IMR-90 (cell line): ENCODE measurements at places on chromosomes 2 and 18.
A peak's percentile ranks its signal among the peaks of the same experiment; 100 is the strongest.

DNA sequence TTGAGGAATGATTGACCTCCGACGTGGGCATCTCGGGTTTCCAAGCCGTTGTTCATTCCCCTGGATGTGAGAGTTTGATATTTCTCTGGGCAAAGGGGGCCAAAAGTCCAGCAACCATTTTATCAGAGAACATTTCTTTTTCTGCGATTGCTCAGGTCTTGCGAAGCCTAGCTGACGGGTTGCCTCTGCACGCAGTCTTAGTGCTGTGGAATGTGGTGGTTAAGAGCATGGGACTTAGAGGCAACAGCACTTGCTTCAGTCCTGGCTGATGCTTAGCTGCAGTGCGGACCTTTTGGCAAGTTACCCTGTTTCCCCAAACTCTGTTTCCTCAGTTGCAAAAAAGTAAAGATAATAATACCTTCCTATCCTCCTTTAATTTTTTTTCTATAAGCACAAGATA, 45.0 kb downstream of the FAP start:
- DNase-seq, result peak; percentile 81

GRCh38 chr2:112674229-112674628, 28.5 kb downstream of the SLC20A1 start:
- DNase-seq, result no peak

DNA sequence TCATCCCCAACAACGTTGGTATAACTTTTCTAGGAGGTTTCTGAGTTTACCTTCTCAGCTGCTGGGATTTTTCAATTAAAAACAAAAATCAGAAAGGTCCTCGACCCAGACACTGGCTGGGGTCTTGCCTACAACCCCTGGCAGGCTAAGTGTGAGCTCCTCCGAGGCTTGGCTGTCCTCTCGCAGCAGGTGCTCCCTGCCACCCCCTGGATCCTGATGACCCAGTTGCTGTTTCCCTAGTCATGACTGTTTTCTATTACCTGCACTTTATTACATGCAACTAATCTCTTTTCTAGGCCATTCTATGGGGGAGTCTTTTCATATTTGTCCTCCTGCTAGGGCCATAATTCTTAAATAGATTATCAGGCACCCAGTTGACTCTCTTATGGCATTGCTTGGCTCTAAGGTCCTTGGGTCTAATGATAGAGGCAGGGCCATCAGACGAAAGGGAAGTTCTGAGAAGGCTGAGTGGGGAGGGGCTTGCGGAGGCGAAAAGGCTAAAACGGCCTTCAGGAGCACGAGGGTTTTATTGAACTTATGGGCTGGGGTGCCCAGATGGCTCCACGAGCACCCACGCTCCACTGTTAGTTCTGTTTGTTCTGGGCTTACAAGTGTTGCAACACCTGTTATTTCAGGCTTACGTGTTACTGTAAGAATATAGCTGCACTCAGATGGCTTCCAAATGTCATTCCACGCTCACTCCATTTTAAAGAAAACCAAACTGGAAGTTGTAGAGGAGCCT, 166.0 kb downstream of the NCK2 start:
- no peak for DNase-seq

DNA sequence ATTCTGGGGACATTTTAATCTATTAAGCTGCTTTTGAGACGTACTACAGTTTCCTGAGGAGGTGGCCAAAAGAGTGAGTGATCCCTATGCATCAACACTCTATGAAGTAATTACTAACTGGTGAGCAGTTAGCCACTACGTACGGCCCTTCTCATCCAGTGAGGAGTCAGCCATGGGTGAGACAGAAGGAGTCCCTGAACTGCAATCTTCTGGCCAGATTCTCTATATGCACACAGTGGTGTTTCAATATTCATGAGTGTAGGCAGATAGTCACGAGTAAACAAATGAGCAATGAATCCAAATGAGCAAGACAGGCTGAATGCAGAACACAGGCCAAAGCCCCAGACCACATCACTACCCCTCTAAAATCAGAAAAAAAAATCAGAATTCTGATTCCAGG, 29.8 kb upstream of the TMEM214 start:
- peak; percentile 74 for DNase-seq

DNA sequence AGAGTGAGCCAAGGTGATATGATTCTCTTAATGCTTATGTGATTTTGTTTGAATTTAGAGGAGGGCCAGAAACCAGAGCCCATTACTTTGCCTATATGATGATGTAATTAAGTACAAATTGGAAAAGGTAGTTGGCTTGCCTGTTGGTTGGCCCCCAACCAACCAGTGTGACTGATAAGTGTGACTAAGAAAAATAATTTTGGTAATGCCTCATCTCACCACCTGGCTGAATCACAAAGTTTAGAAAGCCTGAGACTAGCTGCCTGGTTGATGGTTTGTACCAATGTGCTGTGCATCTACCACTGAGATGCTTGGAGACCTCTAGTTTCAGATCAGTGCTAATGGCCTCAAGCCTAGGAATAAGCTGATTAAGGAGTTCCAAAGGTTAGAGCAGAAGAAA, 338.7 kb downstream of the CDH2 start:
- DNase-seq, result no peak

- DNase-seq, result peak; percentile 66
These were observed 57.0 kb downstream of the ZNF407 start for GRCh38 chr18:74654638-74655037.

- no peak for DNase-seq
These were observed 645.5 kb upstream of the ID2 start for GRCh38 chr2:8036366-8036765.

- no peak for DNase-seq
These were observed 27.8 kb upstream of the ID2 start for GRCh38 chr2:8654041-8654440.

- DNase-seq, result no peak
These were observed 4.0 kb upstream of the LCLAT1 start for GRCh38 chr2:30443081-30443480.

DNA sequence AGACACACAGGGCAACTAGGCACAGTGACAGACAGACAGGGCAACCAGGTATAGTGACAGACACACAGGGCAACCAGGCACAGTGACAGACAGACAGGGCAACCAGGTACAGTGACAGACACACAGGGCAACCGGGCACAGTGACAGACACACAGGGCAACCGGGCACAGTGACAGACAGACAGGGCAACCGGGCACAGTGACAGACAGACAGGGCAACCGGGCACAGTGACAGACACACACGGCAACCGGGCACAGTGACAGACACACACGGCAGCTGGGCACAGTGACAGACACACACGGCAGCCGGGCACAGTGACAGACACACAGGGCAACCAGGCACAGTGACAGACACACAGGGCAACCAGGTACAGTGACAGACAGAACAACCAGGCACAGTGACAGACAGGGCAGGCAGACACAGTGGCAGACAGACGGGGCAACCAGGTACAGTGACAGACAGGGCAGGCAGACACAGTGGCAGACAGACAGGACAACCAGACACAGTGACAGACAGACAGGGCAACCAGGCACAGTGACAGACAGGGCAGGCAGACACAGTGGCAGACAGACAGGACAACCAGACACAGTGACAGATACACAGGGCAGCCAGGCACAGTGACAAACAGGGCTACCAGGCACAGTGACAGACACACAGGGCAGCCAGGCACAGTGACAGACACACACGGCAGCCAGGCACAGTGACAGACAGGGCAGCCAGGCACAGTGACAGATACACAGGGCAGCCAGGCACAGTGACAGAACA, 64.7 kb upstream of the RAB6C start:
- no peak for DNase-seq

DNA sequence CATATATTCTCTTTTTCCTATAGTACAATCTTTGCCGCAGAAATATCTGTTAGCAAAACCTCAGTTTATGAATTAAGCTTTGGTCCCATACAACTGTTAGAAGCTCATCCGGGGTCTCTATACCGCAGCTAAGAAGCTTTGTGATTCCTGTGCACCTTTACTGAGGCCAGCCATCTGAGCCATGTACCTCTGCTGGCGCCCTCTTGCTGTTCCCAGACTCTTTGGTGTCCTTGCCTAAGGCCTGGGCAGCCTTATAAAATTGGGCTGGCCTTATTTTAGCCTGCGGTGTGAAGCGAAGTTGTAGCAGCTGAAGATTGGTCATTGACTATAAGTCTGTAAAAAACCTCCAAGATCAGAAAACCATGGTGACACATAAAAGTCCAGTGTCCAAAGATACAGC, 1135.1 kb upstream of the CHAC2 start:
- no peak for DNase-seq

DNA sequence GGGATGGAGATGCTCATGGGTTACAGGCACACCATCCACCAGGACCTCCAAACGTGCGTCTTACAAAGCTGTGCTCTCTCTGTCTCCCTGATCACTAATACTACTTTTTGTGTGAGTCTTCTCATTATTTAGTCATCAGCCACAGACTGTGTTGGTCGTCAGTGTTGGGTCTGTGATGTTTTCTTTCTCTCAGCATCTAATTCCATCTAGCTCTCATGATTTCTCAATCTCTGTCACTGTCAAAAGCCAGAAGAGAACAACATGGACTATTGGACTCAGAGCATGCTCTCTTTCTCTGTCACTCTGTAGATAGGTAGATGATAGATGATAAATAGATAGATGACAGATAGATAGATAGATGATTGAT, 6.0 kb upstream of the ARL4C start:
- no peak for DNase-seq

GRCh38 chr2:601806-602455, 75.3 kb downstream of the TMEM18 start:
- DNase-seq, result no peak

DNA sequence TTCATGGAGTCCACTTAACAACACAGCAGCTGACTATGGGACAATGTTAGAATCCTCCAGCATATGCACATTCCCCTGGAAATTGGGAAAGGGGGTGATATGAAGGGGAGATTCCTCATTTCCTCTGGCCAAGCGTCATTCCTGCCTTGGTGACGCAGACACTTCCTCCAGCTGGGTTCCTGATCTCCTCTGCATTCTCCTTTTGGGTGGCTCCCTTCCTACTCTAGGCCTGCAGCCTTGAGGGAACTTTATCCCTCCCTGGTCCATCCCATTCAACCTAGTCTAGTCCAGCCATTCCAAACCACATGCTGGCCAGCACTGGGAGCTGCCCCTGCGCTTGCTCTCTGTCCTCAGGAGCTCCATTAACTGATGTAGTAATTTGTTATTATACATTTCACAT, 216.8 kb downstream of the VAPA start:
- no peak for DNase-seq

DNA sequence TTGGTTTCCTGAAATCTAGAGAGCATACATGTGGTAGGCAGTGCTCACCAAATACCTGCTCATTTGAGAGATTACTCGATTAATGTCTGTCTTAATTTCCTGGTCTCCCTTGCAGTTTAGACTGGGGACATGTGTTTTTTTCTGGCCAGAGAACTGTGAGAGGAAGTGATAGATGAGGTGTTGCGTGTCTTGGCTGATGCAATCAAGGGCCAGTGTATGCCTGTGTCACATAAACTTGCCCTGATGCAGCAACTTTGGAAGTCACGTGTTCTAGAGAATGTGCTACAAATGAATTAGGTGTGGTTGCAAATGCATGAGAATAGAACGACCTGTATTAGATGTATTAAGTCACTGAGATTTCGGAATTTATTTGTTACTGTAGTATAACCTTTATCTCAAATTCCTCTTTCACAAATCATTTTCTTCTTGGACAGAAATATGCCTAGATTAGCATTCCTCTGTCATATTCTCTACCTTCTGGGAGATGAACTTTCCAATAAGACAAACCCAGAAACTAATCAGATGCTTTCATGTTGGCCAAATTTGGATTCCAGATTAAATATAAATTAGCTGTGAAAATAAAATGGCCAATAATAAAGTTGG, 9.9 kb upstream of the IL1A start:
- peak; percentile 96 for DNase-seq

DNA sequence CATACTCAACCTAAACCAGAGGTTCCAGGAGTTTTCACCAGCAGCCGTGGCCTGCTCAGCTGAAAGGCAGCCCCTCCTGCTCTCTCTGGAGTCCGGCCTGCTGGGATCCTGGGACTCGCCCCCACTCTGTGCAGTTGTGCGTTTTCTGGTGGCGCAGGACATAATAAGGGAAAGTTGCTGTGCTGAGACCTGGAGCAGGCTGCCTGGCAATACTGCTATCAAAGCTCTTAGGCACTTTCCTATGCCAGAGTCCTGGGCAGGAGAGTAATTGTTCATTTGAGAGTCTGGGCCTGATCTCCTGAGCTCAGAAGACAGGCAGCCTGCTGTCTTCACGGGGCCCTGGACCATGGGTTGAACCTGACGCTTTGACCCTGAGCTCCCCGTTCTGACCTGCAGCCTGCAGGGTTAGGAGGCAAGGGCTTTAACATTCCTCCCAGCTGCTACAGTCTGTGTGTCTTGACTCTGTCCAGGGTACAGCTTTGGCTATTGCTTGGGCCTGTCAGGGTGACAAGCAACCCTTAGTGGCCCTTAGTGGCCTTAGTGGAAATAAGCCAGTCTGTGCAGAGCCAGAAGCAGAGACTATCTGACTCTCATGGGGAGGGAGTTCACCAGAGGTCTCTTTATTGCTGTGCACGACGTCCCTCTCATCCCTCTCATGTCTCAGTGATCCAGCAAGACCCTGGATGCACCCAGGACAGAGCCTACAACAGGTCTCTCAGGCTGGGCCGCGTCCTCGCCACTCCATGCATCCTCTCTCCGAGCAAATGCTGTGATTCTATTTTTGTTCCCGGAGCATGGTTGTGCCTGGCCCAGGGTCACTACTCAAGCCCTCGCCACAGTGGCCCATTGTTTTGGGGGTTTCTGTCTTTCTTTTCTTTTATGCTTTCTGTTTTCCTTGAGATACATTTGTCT, 60.6 kb downstream of the ACKR3 start:
- no peak for DNase-seq

- peak; percentile 72 for DNase-seq
These were observed 407.1 kb downstream of the SLC4A3 start for GRCh38 chr2:220034426-220035130.

GRCh38 chr2:175372704-175373701, 191.5 kb upstream of the ATP5MC3 start:
- peak; percentile 29 for DNase-seq

DNA sequence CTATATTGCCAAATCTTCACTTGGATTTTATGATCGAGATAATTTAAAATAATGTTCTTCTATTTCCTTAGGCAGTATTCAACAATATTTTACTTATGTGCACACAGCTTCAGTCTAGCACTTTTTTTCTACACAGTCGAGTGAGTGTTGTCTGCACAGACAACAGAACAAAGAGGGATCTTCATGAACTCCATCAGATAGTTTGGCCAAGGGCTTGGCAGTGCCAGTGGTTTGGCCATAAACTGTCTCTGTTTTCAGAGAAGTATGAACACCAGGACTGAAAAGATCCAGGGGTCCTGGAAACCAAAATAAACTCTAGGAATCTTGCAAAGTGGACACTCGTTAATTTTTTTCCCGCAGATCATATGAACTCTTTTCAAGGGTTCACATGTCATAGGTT, 547.3 kb downstream of the PLCL1 start:
- no peak for DNase-seq

- no peak for DNase-seq
These were observed 580.9 kb upstream of the HNMT start for GRCh38 chr2:137383391-137383790.

GRCh38 chr2:9811679-9812511, 31.4 kb upstream of the TAF1B start:
- no peak for DNase-seq

- no peak for DNase-seq
These were observed 8.9 kb downstream of the CCL20 start for GRCh38 chr2:227822416-227823003.
